ENCODE measurements at places on chromosomes 12 and 14.

DNA sequence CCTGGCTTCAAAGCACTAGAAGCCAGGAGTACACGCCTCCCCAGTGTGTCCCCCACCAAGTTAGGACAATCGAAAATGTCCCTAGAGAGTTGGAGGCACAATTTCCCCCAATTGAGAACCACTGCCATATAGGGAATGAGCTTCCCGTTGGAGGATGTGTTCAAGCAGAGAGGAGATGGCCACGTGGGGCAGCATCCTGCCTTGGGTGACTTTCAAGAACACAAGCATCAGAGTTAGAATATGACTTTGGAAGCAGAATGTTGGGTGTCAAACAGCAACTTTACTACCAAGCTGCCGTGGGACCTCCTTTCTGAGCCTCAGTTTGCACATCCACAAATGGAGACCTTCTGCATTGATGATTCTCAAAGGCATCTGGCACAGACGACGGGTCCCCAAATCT, 56.5 kb downstream of the RFLNA start:
- DNase-seq, result no peak

DNA sequence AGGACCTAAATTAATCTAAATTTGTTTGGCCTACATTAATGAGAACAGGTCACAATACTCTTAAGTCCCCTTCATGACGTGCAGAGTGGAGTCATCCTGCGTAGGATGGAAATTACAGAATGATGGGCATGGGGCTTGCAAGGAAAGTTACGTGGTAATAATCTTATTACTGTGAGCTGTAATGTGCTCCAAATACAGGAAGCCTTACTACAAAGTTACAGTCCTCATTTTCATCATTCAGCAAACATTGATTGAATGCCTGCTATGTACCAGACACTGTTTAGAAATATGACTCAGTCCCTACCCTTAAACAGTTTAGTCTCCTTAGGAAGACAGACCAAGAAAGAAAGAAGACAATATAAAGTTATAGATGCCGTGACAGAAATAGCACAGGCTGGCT, 9.4 kb downstream of the HIGD1C start:
- DNase-seq, result no peak

GRCh38 chr12:26878661-26879119, 45.7 kb upstream of the ITPR2 start:
- peak; percentile 59 for DNase-seq

GRCh38 chr12:57621497-57622292, 10.5 kb downstream of the ARHGEF25 start:
- DNase-seq, result peak; percentile 81

- no peak for DNase-seq
Observed at GRCh38 chr12:116337312-116337711, 59.8 kb upstream of the MED13L start.

DNA sequence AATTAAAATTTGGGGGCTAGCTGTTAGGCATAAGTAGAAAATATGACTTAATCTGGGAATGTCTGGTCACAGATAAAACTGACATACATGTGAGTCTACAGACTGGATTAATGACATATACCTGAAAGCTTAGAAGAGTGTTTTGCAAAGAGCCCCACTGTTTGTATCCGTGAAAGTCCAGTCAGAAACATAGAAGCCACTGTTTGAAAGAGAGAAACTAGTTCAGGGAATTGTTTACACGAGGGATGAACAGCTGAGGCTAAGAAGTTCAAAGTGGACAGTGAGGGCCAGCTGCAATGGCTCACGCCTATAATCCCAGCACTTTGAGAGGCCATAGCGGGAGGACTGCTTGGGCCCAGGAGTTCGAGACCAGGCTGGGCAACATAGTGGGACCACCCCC, 36.2 kb upstream of the SGPP1 start:
- DNase-seq, result no peak

GRCh38 chr12:123892180-123892559, 80.5 kb downstream of the CCDC92 start:
- DNase-seq, result no peak

DNA sequence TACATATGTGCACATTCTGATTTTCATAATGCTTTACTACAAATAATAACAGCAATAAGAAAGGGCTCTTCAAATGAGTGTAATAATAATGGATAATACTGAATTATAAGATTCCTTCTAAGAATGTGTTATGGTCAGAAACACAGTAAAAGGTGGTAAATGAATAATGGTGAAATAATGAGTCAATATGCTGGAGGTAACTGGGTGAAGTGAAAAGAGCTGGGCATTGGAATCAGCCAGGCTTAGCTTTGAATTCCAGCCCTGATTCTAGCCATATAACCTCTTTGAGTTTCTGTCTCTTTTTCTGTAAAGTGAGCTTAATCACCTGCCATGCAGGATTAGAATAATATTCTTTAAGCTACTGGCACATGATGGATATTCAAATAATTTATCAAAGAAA, 39.1 kb downstream of the PLEKHA5 start:
- DNase-seq, result no peak
